ENCODE measurements at places on chromosomes 1 and 21. TPM values are rescaled to one million over a fixed set of nuclear protein-coding genes. Genes with fewer than 3 reads are reported as not detected.
A peak's percentile ranks its signal among the peaks of the same experiment; 100 is the strongest.

- no peak for ATAC-seq
Measured at GRCh38 chr1:180253585-180254495, 23.8 kb downstream of the LHX4 start.

DNA sequence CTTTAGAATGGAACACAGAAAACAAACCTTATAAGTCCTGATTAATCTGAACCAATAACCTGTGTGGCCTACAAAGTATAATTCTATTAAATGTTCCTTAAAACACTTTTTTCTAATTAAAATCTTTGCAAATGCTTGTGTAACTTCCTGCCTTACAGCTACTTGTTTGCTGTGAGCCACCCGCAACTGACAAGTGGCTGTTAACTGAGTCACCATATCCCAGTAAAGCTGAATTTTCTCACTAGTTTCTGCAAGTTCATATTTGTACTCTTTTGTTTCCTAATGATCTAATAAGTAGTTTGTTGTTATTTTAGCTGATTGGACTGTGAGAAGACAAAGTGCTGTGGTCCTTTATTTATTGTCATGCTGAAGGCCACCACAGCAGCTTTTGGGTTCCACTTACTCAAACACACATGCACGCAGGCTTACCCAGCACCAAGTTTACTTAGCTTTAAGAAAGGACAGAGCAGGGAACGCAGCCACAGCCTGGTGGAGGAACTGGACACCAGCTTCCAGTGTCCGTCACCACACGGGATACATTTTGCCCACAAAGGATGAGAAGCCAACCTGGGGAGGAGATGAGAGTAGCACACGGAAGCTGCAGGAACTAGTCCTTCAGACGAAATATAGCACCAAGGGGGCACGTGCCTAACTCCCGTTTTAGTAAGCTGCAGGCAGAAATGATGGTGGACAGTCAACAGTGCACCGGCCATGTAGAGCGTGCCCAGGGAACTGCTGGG, 47.8 kb downstream of the LCA5L start:
- no peak for ATAC-seq

GRCh38 chr21:22120616-22121266, 1122.5 kb downstream of the NCAM2 start:
- ATAC-seq = no peak

DNA sequence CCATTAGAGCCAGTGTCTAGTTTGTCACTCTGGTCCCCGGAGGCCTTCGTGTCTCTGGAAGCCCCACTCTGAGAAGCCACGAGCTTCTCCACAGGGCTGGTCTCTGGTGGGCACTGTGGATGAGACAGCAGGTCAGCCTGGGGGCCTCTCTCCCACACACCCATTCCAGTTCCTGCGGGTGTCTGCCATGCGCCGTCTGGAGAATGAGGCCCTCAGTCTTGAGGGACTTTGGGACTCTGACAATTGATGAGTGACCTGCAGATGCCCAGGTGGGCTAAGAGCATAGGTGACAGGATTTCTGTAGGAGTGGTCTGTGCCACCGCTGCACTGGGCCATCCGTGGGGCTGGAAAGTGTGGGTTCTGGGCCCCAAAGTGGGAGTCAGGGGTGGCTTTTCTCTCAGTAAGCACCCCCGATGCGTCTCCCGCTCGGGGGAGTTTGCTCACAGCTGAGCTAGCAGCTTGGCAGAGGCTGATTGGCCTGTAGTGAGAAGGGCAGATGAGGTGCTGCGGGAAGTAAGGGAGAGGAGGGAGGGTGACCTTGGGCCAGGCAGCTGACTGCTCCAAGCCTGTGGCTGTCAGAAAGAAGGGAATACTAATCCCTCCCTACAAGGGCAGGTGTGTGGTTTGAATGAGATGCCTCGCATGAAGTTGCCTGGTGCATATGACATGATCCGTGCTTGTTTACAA, 26.4 kb downstream of the LHX4 start:
- ATAC-seq = peak; percentile 14

GRCh38 chr1:61888808-61889207, 146.5 kb downstream of the PATJ start:
- no peak for ATAC-seq

DNA sequence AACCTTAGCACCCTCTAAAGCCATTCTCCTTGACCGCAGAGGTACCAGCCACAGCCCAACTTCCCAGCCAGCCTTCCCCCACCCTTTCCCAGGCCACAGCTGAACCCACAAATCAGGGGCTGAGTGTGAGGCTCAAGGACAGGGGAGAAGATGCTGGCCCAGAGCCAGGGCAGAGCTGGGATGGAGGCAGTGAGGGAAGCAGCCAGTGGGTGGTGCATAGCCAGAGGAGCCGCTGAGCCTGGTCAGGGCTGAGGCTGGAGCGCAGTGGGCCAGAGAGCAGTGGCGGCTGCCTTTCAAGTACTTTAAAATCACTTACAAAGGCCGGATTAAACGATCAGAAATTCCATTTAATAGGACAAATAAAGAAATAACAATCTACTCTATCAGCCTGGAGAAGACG, 36.3 kb downstream of the DMAP1 start:
- peak; percentile 37 for ATAC-seq

- no peak for ATAC-seq
Measured at GRCh38 chr1:172245788-172246187, 174.7 kb upstream of the C1orf105 start.

DNA sequence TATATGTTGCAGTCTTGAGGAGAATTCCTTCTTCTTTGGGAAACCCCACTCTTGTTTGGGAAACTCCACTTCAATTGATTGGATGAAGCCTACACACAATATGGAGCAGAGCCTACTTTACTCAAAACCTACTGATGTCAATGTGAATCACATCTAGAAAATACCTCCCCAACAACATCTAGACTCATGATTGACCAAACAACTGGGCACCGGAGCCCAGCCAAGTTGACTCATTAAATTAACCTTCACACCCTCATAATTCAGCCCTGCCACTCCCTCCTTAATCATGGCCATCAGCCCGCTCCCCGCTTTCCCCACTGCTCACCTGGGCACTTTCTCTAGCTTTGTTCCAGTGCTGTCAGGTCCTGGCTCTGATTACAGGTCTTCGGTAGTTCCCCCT, 208.1 kb upstream of the MAP1LC3C start:
- ATAC-seq = no peak

DNA sequence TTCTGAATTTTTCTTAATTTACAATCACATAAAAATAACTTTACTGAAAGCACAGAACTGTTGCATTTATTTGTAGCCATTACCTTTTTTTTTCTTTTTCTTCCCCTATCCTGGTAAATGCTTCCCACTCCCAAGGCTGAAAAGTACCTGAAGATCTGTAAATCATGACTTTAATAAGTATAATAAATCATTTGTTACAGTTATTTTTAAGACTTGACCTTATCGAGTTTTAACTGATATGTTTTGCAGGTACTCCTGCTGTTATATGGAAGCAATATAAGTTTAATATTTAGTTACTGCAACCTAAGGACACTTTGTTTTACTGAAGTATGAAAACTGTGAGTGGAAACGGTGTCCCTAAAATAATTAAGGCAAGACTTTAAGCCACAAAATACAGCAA, 142.6 kb downstream of the TTLL7 start:
- ATAC-seq = no peak

- ATAC-seq = no peak
Measured at GRCh38 chr1:156276966-156277381, 5.7 kb downstream of the SMG5 start.

GRCh38 chr1:28437924-28438699, 67.7 kb upstream of the RCC1 start:
- ATAC-seq = peak; percentile 98

GRCh38 chr1:51559501-51559900, 40.4 kb upstream of the EPS15 start:
- no peak for ATAC-seq

DNA sequence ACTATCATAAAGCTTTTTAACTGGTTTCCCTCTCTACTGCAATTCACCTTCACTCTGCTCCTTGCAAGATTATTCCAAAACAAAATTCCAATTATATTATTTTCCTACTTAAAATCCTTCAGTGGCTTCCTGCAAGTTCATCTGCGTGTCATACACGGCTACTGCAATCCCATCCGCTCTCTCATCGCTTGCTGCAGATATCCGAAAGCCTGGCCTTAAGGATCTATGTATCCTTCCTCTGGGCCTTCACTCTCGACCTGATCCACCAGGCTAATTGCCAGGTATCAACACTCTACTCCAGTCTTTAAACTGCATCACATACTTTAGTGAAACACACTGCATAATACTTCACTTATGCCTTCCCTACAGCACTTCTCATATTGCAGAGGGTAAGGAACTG, 44.0 kb downstream of the VAV3 start:
- no peak for ATAC-seq

GRCh38 chr1:240496941-240497340, 115.0 kb downstream of the GREM2 start:
- ATAC-seq = no peak

DNA sequence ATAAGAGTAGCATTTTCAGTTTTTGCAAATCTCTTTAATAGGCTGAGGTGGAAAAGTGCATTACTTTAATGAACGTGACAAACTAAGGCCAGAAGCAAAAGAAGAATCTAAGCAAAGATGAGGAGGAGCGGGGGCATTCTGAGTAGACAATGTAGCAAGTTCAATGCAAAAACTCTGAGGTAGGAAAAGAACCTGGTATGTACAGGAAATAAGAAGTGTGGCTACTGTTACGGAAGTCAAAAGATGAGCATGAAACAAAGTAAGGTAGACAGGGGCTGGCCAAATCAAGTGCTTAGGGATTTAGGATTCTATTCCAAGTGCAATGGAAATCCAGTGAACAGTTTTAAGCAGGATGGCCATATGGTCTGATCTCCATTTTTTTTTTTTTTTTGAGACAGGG, 63.7 kb downstream of the TOR3A start:
- ATAC-seq = no peak

GRCh38 chr1:20371411-20371810, 80.7 kb downstream of the VWA5B1 start:
- ATAC-seq = no peak

- no peak for ATAC-seq
Measured at GRCh38 chr1:50976111-50976889, 6.3 kb downstream of the CDKN2C start.

DNA sequence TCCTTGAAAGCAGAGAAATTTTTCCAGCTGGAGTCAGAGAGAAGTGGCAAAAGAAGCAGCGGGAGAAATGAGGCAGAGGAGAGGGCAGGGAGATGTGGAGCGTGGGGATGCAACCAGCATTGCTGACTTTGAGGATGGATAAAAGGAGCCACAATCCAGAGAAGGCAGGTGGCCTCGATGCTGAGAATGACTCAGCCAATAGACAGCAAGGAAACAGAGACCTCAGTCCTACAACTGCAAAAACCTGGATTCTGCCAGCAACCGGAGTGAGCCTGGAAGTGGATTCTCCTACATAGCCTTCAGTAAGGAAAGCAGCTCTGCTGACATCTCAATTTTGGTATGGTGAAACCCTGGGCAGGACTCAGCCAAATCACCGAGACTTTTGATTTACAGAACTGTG, 128.9 kb upstream of the ATP1B1 start:
- no peak for ATAC-seq

GRCh38 chr1:57674801-57675200, 250.9 kb upstream of the DAB1 start:
- peak; percentile 50 for ATAC-seq

GRCh38 chr1:225343618-225344017, 84.2 kb downstream of the LBR start:
- ATAC-seq = no peak

DNA sequence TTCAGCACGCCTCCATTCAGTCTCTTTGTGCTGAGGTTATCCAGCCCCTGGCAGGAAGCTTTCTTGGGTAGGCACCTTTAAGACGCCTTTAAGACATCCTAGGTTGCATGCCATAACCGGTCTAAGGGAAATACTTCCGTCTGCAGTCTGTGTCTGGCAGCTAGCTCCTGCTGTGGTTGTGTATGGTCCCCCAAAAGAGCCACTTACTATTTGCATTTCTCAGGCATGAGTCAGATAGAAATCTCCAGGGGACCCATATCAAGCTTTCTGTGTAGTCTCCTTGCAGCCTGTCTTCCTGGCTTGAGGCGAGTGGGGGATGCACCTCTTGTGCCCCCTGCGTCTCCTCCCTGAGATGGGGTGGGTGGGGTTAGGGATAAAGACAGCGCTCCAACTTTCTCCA, 10.0 kb upstream of the RYR2 start:
- no peak for ATAC-seq

DNA sequence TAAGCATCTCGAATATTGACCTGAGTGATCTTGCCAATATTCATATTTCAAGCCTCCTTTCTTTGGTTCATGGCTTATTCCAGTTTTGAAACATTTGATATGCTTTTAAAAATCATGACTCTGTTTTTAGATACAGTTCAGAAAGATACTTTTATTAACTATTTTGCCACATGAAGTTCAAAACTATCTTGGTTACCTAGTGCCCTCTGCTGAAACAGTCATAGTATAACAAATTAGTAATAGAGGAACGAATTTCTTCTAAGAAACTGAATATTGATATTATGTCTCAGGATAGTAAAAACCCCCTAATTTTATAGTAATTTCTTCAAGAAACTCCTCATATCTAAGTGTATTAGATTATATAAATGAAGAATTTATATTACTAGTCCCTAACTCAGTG, 52.6 kb upstream of the RC3H1 start:
- no peak for ATAC-seq

DNA sequence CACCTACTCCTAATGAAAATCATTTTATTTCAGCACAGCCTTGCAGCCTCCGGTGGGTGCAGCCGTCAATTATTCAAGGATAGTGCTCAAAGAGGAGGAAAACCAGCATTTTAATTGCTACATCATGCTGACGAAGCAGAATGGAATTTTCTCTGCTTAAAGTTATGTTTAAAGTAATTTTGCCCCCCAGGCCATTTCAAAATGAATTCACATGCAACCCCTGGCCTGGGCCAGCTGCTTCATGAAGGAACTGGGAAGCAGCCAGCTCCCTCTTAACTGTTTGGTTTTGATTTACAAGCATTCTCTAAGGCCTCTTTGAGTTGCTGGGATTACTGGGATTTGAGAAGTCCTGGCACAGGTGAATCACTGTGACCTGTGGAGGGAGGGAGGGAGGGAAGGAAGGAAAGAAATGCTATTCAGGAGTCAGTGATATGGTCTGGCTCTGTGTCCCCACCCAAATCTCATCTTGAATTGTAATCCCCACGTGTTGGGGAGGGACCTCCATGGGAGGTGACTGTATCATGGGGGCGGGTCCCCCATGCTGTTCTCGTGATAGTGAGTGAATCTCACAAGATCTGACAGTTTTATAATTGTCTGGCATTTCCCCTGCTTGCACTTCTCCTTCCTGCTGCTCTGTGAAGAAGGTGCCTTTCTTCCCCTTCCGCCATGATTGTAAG, 66.0 kb downstream of the PGBD5 start:
- no peak for ATAC-seq

TMEM125 gene
- total RNA-seq = not detected

UBXN11 gene
- 3.4 TPM for total RNA-seq

BCAR3 gene
- 49.4 TPM for total RNA-seq

LENEP gene
- 1.3 TPM for total RNA-seq

PLEKHA6 gene
- 30.3 TPM for total RNA-seq

GPR25 gene
- total RNA-seq = not detected

OR2L2 gene
- total RNA-seq = 1.5 TPM

HLX gene
- 0.27 TPM for total RNA-seq

DCDC2B gene
- 1.6 TPM for total RNA-seq

RGS4 gene
- total RNA-seq = 35.8 TPM

KIF21B gene
- 0.09 TPM for total RNA-seq

All from motor neuron (in vitro differentiated cells).